ENCODE measurements at places on chromosomes 7 and 10.

GRCh38 chr7:23604296-23604640, 7.1 kb downstream of the CCDC126 start:
- DNase-seq = no peak

- DNase-seq = no peak
These were observed 36.4 kb downstream of the OR13A1 start for GRCh38 chr10:45278860-45279498.

GRCh38 chr7:139080905-139081304, 28.6 kb downstream of the ZC3HAV1 start:
- DNase-seq = peak; percentile 17

GRCh38 chr7:37557571-37558209, 109.0 kb upstream of the ELMO1 start:
- DNase-seq = no peak

- no peak for DNase-seq
These were observed 255.5 kb upstream of the C7orf33 start for GRCh38 chr7:148334959-148335577.

- no peak for DNase-seq
These were observed 81.8 kb downstream of the PTPRZ1 start for GRCh38 chr7:121954803-121955202.

- no peak for DNase-seq
These were observed 167.8 kb downstream of the DOCK4 start for GRCh38 chr7:112038353-112038752.

GRCh38 chr7:128701062-128701785, 29.1 kb downstream of the GARIN1A start:
- DNase-seq = no peak

- no peak for DNase-seq
These were observed 185.7 kb downstream of the ELFN1 start for GRCh38 chr7:1855725-1856160.

GRCh38 chr7:81819861-81820260, 50.0 kb upstream of the HGF start:
- DNase-seq = no peak

- no peak for DNase-seq
These were observed 171.9 kb downstream of the ARID5B start for GRCh38 chr10:62073429-62073828.

DNA sequence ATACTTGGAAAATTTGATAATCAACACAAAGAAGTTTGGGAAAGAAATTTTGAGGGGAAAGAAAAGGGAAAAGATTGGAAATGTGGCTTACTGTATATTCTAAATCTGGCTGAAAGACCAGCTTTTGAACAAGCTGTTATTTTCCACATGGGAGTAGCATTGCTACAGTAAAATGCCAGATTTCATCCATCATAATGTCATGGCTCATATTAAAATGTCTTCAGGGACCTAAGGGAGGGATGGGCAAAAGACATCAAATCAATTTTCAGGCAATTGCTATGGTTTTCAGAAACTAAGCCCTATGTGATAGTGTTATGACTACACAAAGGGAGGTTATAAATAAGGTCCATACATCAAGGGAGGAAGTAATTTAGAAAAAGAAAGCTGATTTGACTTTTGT, 1116.9 kb upstream of the CELF2 start:
- DNase-seq = no peak

- DNase-seq = no peak
These were observed 6.2 kb downstream of the FAM180A start for GRCh38 chr7:135742371-135742770.

DNA sequence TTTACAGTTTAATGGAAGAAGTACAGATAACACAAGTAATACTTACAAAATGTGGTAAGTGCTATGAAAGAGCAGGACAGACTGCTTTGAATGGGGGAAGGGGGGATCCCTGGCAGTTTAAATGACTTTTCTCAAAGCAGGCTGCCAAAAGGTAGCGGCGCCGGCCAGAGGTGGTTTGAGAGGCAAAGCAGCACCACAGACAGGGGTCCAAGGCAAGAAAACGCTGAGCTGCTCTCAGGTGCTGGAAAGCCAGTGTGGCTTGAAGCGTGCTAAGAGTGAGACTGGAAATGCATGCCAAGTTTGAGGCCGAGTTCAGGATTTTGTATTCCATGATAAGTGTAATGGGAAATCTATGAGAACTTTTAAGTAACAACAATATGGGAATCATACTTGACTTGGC, 437.7 kb downstream of the AUTS2 start:
- no peak for DNase-seq

GRCh38 chr7:126339813-126340212, 912.9 kb downstream of the GRM8 start:
- DNase-seq = no peak

DNA sequence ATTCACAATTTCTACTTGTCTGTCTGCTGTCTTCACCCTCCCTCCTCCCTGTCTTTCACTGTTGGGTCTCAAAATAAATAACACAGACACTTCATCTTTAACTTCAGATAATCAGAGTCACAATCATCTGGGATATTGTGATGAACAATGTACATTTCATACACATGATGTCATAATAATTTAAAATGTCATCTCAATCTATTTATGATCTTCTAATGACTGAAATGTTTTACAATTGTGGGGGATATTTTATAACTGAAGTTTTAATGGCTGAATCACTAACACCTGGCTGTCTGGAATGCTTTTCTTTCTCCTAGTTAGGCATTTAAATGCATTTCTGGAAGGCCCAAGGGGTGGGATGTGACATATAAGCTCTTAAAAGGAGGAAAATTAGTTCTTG, 859.8 kb downstream of the LRMDA start:
- no peak for DNase-seq

- DNase-seq = no peak
These were observed 40.2 kb upstream of the LCOR start for GRCh38 chr10:96791902-96792301.

GRCh38 chr10:54722075-54722474, 79.0 kb downstream of the PCDH15 start:
- no peak for DNase-seq

DNA sequence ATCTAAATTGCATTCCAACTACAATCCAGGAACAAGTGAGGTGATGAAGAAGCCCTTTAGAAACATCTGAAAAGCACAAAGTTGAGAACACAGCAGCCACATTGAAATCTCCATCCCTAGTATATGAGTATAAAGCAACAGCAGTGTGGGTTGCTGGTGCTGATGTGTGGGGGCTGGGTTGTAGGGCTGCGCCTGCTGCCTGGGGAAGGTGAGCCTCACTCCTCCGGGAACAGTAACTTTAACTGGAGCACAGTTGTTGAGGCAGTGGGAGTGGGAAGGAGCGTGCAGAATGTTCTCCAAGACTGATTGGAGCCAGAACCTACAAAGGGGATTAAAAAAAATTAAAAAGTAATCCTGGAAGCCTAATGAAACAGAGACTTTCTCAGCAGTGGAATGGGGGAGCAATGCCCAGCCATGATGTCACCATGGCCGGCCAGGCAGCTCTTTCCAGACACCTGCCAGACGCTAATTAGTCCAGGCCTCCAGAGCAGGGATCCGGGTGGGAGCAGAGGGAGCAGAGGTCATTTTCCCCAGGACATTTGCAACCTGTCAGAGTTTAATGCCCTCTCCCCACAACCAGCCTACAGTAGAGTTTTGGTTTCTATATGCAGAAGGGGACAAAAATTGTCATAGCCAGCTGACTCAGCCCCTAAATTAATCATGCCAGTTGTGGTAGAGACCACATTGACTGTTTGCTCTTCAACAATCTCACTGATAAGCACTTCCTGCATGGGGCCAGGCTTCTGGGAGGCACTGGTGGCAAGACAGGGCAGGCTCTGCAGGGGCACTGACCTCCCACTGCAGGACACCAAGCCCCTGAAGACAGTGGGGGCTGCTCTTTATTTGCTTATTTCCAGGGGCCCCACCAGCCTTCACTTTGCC, 133.0 kb upstream of the ZNF32 start:
- DNase-seq = peak; percentile 66

DNA sequence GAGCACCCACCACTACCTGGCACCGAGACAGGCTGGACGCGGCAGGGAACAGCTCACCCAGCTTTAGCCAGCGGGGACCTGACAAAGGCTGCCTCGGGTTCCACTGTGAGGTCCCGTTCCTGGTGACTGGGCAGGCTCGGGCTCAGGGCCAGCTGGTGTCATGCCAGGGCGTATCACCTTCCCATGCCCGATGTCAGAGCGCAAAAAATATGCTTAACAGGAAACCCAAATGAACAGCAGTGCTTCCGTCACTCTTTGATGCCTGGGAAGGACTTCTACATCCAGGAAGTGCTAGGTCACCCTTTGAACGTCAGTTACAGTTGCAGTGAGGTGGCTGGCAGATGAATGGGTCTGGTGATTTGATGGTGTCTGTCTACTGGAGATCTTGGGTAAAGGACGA, 106.0 kb downstream of the ADARB2 start:
- DNase-seq = no peak

- DNase-seq = no peak
These were observed 2.2 kb downstream of the MAP3K8 start for GRCh38 chr10:30436191-30436611.

DNA sequence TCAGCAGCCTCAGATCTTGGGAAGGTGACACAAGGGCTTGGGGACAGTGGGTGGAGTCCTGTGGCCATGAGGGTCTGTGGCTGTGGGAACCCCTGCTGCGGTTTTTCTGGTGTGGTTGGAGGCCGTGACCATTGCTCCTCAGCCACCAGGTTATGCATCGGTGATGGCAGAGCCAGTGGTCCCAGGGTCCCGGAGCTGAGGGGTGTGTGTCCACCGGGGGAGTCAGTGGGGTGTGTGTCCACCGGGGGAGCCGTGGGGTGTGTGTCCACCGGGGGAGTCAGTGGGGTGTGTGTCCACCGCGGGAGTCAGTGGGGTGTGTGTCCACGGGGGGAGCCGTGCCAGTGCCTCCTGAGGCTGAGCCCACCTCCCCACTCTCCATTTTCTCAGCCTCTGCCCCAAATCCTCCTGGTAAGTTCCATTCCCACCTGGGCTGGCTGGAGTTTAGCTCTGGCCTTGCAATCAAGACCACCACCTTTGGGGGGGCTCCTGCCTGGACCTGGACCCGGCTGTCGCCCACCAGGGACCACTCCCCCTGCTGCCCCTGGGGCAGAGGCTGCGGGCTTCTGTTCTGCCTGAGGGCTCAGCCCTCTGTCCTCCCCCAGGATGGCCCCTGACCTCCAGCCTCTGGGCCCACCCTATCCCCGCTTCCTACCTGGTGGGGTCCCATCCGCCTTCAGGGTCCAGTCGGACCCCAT, 143.5 kb downstream of the ELFN1 start:
- DNase-seq = no peak

DNA sequence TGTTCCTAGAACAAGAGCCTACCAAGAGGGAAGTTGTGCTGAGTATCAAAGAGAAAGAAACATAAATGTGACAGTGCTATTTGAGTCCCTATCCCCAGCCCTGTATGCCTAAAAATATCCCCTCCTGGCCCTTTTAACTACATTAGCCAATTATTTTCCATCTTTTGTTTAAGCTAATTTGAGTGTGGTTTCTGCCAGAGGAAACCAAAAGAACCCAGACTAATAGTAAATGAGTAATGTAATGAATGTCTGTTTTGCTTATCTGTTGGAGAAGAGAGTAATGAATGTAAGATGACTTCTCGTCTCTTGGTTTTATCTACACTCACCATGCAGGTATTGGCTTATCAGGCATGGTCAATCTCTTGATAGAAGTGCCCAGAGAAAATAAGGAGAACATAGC, 134.4 kb upstream of the CDK1 start:
- no peak for DNase-seq

DNA sequence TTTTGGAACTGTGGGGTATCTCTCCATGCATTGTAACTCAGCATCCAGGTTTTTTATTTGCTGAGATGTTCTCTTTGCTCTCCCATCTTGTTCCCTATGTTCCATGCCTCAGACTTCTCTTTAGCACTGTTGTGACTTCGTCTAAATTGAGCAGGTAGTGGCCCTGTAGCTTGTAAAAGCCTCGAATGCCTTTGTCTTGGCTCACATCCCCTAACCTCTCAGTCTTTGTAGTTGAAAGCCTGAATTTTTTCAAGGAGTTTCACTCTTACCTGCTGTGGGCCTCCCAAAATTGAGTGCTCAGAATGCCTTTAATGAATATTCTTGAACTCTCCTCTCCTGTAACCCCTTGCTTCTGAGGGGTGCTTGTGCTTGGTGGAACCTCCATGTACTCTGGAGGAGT, 1137.3 kb downstream of the REEP3 start:
- no peak for DNase-seq

- DNase-seq = peak; percentile 9
These were observed 38.7 kb downstream of the PPIF start for GRCh38 chr10:79385804-79386531.

DNA sequence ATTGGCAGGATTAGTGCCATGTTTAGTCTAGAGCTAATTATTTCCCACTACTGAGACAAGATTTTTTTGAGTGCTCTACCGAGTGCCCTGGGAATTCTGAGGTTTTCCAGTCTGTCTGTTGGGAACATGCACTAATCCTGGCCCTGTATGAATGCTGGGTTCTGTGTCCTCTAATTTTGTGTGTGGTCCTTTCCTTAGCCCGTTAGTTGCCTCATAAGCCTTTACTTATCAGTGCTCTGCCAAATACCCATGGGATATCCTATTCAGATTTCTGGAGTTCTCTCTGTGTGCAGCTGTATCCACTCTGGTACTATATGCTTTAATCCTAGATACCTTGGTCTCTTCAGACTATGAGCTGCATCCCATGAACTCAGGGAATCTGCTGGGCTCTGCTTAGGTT, 13.1 kb downstream of the CSGALNACT2 start:
- DNase-seq = no peak

DNA sequence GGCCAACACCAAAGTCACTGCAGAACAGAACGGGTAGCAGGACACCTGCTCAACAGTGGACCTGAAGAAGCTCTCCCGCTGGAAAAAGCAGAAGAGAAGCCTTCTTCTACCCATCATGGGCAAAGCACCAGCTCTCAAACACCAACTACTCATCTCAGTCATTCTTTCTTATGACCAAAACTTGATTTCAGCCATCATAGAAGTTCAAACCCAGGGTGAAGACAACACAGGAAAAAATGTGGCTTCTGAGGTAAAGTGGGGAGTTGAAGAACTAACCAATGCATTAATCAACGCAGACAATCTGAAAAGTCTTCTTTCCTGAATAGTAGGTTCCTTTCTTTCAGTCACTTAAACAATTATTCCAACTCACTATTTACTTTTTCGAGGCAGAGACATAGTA, 83.3 kb downstream of the ELMO1 start:
- DNase-seq = no peak

DNA sequence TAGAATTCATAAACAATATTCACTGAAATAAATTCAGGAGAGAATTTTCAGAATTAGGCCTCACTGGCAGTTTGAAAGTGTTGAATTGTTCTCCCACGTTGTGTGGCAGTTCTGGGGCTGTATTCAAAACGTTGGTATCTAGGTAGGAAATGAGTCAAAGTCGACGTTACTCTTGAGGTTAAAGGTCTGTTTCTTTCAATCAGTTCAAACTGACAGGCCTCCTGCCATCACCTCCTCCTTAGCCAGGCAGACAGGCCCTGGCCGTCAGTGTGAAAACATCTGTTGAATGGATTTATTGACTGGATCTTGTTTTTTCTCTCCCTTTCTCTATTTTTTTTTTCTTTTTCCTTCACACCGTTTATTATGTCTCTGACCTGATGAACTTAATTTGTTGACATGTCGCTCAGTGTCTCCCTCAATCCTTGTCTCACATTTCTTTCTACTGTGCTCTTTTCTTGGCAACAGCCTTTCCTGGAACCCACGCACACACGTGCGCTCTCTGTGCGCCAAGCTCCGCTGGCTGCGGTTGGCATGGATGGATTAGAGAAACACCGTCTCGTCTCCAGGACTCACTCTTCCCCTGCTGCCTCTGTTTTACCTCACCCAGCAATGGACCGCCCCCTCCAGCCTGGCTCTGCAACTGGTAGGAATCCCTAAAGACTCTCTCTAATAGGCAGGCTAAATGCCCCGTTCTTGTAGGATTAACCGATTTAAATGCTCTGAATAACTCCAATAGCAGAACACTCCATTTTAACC, 231.7 kb downstream of the HDAC9 start:
- no peak for DNase-seq

All from activated T-cell treated with anti-CD3 and anti-CD28 coated beads, Interleukin-2, amount 50 U/mL, for 48 hours (primary cell).